Stimulated activated CD4-positive, alpha-beta T cell treated with anti-CD3 and anti-CD28 coated beads, Interleukin-15, amount 100 ng/mL, for 1 hour (primary cell): ENCODE measurements at places on chromosomes 6 and 20.

DNA sequence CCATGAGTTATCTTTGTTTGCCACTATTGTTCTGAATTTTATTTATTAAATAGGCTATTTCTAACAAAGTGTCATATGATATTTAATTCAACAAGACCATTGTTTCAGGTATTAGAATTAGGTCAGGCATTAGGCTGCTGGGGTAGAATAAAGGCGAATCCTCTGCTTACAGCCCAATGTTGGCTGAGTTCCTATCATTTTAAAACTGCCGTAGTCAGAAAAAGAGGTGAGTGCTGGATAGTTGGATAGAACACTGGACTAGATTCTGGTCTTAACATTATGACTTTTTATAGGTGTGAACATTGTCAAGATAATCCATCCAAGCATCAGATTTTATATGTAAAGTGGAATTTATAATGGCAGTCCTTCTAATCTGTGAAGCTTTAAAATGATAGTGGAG, 6.3 kb downstream of the RIMS1 start:
- DNase-seq: no peak

DNA sequence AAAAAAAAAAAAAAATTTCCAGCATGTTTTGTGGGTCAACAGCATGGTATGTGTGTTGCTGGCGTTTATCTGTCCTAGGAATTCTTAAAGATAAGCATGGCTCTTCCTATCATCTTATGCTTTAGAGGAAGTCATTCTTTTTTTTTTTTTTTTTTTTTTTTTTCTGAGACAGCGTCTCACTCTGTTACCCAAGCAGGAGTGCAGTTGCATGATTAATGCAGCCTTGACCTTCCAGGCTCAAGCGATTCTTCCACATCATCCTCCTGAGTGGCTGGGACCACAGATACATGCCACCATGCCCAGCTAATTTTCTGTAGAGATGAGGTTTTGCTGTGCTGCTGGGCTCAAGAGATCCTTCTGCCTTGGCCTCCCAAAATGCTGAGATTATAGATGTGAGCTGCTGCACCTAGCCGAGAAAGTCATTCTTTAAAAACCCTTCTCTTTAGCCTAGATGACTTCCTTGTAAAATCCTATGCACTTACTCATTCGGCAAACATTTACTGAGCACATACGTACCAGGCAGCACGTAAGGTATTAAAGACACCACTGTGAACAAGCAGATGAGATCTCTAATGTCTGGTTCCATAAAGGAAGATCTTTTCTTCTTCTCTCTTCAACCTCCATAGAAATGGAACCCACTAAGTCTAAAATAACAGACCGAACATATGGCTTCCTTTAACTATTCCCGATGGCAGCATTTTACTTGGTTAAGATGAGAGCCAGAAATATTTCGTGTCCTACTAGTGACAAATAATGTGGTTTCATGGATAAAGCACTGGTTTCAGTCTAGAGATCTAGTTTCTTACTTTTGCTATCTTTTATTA, 122.4 kb downstream of the RIN2 start:
- DNase-seq: no peak

GRCh38 chr20:39399463-39399862, 437.3 kb downstream of the DHX35 start:
- no peak for DNase-seq

DNA sequence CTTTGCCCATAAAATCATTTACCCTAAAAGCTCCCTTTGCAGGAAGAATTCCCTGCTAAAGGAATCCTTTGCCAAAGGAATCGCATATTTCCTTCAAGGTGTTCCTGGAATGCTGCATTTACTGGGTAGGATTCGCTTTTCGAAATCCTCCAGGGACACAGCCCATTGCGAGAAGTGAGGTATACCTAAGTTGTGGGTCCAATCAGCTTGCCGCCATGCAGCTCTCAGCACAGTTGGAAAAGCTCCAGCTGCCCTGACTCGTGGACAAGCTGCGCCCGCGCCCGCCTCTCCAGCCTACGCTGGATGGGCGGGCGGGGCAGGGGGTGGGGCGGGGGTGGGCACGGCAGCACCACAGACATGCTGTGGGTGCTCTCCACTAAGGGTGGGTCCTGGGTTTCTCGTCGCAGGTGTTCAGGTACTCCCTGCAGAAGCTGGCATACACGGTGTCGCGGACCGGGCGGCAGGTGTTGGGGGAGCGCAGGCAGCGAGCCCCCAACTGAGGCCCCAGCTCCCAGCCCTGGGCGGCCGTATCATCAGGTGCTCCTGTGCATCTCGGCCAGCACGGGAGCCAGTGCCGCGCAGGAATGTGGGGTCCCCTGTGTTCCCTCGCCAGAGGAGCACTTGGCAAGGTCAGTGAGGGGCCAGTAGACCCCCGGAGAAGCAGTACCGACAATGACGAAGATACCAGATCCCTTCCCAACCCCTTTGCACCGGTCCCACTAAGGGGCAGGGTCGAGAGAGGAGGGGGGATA, 1.4 kb downstream of the NNAT start:
- DNase-seq: no peak

- no peak for DNase-seq
Observed at GRCh38 chr6:26295691-26296555, 69.1 kb upstream of the BTN3A2 start.

GRCh38 chr6:148440877-148441453, 98.3 kb downstream of the SASH1 start:
- no peak for DNase-seq

- DNase-seq: no peak
Observed at GRCh38 chr6:40152701-40153436, 218.6 kb upstream of the MOCS1 start.

DNA sequence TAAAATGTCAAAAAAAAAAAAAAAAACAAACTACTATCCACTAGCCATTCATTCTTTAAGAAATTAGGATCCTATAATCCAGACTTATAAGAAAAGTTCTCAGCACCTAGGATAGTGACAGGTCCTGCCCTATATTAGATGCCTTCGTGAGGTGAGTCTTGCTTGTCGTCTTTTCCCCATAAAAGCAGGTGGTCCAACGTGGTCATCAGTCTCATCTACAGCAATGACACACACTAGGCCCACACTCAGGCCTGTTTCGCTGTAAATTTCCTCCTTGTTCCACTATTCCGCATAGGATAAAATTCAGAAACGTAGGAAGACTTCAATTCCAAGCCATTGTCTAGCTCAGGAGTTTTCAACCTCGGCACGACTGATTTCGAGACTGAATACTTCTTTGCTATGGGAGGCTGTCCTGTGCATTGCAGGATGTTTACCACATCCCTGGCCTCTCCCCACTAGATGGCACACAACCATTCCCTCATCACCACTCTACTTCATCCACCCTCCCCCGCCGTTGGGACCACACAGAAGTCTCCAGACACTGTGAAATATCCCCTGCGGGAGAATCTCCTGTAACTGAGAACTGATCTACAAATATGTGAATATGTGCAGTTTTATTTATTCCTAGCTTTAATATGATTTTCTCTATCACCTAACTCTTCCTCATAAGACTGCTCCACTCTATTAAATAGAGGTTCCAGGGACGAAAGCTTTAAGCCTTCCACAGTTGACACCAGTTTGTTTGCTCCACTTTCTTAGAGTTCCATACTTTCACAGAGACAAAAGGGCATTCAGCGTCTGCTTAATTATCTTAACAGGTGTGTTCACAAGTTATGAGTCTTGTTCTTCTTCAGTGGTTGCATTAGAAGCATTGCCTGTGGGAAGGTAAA, 346.3 kb downstream of the BMP2 start:
- no peak for DNase-seq

GRCh38 chr6:3751077-3751729, at the start of gene PXDC1:
TSS of gene PXDC1 (minus strand) at chr6:3751713. CDS start at chr6:3751531, 182 bp downstream.
- DNase-seq: no peak

DNA sequence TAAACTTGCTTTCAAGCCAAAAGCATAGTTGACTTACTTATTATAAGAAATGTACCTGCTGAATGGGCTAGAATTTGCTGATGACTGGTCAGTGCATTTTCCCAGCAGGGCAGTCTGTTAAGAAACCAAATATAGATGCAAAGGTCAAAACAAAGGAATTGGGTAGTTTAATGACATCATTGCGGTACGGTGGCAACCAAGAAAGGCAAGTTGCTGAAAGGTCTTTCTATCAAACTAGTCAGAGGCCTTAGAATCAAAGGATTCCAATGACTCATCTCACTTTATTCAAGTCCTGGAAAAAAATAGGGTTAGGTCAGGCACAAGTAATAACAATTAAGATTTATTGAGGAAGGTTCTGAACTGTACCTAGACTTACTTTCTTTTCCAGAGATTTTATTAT, 76.4 kb downstream of the KIZ start:
- no peak for DNase-seq

- peak; percentile 20 for DNase-seq
Observed at GRCh38 chr6:16760516-16761470, at the start of gene ATXN1. TSS of gene ATXN1 (minus strand) at chr6:16761460.

DNA sequence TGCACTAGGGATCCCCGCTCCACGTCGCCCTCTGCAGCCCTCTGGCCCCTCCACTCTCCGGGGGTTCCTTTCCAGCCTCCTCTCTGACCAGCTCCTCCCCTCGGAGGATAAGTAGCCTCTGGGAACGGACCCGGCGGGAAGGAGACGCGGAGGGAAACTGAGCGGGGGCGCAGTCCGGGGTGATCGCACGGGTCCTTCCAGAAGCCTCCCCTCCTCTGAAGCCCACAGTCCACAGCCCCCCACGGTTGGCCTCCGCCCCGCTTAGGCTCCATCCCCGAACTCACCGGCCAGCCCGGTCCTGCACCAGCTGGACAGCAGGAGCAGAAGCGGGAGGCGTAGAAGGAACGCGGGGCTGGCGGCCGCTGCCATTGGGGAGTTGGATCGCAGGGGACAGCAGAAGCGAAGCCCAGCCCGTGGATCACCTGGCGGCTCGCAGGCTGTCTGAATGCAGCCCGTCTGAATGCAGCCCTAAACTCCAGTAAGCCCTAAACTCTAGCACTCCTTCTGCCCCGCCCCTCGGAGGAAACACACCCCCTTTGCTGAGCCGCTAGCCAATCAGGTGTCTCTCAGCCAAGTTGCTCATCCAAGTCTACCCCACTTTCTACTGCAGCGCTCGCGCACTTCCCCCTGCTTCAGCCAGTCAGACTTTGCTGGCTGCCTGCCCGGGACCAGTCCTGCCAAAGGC, at the start of gene RAET1G:
RAET1G (minus strand) TSS at position 480 of the 685 bp plus-strand sequence; CDS start at position 369, 111 bp downstream.
- peak; percentile 64 for DNase-seq

DNA sequence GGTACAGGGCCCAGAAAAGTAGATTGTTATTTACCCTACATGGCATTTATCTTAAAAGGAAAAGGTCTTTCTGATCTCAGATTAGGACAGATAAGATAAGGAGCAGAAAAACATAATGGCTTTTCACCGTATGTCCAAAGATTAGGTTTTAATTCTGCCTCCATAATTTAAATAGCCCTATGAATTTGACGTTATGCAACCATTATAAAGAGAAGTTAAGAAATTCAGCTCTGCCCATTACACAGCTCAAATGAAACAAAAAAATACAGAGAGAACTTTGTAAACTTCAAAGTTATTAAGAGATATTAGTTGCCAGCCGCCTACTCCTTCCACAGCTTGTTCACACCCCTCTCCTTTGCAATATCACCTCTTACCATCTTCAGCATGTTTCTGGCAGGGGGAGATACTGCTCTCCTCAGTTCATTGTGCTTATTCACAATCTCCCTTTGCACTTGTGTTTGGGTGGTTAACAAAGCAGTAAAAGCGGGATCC, 8.1 kb downstream of the CRISP3 start:
- DNase-seq: no peak

GRCh38 chr6:158366363-158366762, 54.1 kb downstream of the TULP4 start:
- DNase-seq: no peak

DNA sequence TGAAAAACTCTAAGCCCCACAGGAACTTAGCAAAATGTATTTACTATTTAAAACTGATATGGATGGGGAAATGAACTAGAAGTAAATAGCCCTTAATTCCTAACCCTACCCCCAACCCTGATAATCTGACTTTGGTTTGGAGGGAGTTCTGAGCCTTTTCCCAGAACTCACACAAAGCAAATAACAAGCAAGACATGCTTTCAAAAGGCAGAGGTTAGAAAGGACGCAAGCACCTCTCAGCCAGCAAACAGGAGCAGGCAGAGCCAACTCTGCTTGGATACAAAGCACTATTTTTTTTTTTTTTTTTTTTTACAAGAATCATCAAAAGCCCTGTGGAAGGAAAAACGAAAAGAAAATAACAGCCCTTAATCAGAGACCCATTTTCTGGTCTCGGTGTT, 58.7 kb downstream of the SLC22A23 start:
- no peak for DNase-seq

- DNase-seq: no peak
Observed at GRCh38 chr20:5140195-5140594, 13.4 kb downstream of the CDS2 start.

DNA sequence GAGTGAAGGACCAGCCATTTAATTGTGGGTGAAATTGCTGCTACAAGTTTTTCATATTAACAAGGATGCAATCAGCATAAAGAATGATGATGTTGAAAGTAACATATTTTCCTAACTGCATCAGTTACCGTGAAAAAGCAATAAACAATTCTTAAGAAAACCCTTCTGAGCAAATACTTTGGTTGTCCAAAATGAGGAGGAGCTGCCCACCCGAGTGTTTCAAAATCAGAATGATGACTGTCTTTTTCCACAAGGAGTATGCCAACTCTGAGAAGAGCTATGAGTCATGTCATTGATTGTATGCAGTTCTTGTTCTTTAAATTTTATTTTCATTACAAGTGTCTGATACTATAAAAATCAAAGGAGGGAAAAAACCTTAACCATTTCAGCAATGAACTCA, 470.5 kb downstream of the COL12A1 start:
- no peak for DNase-seq
